ENCODE measurements at places on chromosomes 7 and 10.

DNA sequence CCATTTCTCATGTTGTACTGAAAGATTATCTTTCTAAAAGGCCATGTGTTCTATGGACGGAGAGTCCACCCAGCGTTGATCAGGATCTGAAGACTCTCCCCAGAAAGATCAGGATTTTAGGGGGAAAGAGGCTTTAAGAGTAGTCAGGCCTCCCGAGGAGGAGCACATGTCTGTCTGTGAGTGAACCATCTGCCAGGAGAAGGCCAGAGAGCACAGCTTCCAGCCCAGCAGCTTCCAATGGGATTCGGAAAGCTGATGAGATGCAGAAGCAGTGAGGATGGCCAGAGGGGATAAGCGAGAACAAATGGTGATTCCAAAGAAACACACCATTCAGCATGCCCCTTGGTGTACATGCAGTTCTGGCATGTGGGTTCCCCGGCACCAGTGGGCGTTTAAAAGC is 88.5 kb upstream of the TCERG1L start:
- DNase-seq: no peak

GRCh38 chr10:86798025-86798424 is 41.6 kb downstream of the BMPR1A start:
- no peak for DNase-seq

DNA sequence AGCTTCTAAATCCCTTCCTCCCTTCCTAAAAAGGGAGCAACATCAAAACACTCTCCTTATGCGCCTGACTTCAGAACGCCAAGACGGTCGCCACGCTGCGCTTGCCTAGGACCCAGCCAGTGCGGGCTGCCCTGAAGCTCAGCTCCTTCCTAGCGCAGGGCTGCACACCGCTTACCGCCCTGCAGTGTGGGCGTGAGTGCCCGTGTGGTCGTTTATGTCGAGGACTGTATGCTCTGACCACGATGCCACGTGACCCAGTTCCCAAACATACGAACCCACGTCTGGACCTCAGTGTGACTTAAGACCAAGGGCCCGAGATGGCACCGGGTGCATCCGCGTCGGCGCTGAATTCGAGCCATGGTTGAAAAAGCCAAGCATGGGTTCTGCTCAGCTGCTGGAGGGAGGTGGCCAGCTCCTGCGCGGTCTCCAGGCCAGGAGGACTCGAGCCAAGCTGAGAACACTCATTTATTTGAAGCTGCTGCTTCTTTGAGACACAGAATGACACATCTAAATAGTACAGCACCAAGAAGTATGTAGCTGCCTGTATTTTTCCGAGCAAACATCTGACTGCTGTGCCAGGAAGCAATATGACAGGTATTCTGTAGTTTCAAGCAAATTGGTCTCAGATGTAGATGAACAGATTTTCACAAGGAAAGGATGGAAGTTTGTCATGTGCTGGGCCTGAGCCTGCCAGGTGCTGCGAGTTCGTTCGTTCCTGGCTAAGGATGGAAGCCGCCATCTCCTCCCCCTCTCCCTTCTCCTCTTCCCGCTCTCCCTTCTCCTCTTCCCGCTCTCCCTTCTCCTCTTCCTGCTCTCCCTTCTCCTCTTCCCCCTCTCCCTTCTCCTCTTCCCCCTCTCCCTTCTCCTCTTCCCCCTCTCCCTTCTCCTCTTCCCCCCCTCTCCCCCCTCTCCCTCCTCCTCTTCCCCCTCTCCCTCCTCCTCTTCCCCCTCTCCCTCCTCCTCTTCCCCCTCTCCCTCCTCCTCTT is 184.7 kb downstream of the EBF3 start:
- DNase-seq: no peak

DNA sequence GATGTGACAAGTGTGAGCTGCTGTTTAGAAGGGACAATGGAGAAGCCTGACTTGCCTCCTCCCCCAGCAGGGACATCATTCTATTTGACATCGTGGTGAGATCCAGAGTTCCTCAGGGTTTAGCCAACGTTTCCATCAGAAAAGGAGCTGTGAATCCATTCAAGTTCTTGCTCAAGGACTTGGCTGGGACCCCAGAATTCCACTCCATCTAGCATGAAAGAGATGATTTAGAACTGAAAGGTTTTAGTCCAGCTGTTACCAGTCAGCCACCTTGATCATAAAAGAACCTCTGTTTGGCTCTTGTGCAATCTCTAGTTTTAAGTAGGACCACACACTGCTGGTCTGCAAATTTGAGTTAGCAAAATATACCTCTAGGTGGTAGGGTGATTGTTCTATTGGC is 337.6 kb downstream of the FRMD4A start:
- no peak for DNase-seq

GRCh38 chr10:5292196-5292735 is 72.5 kb upstream of the UCN3 start:
- DNase-seq: no peak

DNA sequence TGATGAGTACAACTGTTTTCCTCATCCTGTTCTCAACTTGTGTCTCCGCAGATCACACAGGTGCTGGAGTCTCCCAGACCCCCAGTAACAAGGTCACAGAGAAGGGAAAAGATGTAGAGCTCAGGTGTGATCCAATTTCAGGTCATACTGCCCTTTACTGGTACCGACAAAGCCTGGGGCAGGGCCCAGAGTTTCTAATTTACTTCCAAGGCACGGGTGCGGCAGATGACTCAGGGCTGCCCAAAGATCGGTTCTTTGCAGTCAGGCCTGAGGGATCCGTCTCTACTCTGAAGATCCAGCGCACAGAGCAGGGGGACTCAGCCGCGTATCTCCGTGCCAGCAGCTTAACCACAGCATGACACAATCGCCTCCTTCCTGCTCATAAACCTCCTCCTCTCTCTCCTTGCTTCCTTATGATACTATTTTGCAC is 126.7 kb upstream of the PRSS58 start:
- no peak for DNase-seq

GRCh38 chr10:132832186-132832969 is 46.4 kb upstream of the NKX6-2 start:
- no peak for DNase-seq

DNA sequence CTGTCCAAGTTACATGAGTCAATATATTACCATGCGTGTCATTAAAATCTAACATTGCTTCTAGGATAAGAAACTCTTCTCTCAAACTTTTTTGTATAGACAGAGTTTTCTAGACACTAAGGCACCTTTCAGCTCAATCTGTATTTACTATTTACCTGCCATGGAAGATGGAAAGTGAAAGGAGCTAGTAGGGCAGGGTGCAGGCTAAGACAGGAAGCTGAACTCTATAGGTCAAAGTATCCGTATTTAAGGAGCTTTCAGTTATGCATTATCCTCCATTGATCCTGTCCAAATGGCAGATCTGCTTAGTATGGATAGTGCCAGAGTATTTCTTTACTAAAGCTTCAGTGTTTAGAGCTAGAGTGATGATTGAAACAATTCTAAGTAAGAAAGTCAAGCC is 612.8 kb downstream of the IPMK start:
- no peak for DNase-seq

GRCh38 chr10:73999703-74000102 is 1.8 kb downstream of the VCL start:
- DNase-seq: no peak

- DNase-seq: no peak
Measured at GRCh38 chr10:77837248-77837924, 89.2 kb downstream of the DLG5 start.

GRCh38 chr7:157731126-157731525 is 394.3 kb downstream of the DNAJB6 start:
- DNase-seq: no peak

DNA sequence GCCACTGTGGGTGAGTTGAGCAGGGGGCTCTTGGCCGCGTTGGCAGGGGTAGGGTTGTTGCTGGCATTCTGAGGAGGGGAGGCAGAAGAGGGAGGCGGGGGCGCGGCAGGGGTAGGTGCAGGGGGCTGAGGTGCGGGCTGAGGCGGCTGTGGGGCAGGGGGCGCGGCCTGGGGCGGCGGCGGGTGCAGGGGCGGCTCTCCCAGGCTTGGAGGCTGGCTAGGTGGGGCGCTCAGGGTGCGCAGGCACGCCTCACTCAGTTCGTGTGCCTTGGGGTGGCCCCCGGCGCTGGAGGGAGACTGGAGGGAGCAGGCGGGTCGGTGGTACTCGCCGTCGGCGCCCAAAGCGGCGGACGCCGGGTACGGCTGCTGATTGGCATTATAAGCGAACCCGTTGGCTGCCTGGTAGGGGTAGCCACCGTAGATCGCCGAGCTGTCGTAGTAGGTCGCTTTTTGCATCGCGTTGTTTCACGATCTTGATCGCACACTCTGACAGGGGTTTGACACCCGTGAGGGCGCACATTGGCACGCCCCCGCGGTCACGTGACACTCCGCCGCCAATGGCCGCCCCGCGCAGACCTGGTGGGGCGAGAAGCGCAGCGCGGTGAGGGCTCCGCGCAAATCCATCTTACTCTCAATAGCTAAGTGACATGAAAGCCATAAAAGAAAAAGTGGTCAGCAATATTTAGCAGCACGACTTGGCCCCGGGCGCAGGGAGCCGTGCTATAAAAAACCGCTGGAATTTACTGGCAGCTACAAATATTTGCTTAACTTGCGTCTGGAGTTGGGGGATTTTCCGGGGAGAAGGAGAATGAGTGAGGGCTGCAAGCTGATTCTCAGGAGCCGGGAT is 7.9 kb upstream of the HOXA2 start:
- DNase-seq: no peak

DNA sequence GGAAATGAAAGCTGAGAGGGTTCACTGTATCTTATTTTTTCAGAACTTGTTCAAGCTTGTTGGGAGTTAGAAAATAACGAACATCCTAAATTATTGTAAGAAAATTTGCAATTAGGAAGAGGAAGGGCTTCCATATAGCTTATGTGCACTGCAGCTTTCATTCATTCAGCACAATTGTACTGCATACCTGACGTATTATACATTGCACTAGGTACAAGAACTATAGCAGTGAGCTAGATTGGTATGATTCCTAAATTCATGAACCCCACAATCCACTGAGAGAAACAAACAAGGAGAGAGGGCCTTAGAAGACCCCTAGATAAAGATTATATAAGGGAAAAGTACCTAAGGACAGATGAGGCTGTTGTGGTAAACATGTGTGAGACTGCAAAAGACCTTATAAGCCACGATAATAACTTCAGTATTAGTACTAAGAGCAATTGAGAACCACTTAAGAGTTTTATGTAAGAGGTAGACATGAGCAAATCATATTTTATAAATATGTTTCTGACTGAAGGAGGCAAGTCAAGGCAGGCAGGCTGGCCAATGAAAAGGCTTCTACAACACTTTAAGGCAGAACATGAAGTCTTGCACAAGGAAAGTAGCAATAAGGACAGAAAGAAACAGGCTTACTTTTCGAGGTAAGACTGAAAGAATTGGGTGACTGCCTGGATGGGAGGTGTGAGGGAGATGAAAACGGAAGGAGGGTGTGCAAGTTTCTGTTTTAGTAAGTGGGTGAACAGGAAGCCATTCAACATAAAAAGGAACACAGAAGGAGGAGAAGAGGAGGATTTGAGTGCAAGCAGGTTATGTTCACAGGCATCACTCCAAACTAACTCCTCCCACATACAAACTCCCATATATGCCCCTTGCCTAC is 77.9 kb upstream of the LRRN3 start:
- no peak for DNase-seq

GRCh38 chr10:44935201-44935965 is 24.2 kb upstream of the RASSF4 start:
- DNase-seq: no peak

- DNase-seq: no peak
Measured at GRCh38 chr10:82390866-82391658, 516.1 kb downstream of the NRG3 start.

GRCh38 chr7:4775848-4776623 is 613 bp downstream of the AP5Z1 start:
- peak; percentile 21 for DNase-seq

DNA sequence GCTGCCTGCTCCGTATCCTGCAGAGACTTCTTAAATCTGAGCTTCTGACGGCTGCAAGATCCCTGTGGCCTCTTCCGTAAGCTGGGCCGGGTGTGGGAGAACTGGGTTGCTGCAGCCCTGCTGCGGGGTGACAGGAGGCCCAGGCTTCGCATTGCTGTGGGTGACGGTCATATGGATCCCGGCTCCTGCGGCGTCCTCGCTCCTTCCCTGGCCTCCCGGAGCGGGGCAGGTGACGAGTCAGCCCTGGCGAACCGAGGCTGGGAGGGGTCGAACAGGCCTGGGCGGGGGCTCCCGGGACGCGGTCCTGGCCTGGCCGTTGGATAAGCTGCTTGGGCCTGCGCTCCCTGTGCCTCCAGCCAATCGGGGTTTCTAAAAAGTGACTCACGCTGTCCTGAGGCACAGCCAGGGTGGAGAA is 7.8 kb upstream of the UBE2D1 start:
- DNase-seq: no peak

- DNase-seq: no peak
Measured at GRCh38 chr7:90007001-90007654, 147.1 kb upstream of the STEAP1 start.

DNA sequence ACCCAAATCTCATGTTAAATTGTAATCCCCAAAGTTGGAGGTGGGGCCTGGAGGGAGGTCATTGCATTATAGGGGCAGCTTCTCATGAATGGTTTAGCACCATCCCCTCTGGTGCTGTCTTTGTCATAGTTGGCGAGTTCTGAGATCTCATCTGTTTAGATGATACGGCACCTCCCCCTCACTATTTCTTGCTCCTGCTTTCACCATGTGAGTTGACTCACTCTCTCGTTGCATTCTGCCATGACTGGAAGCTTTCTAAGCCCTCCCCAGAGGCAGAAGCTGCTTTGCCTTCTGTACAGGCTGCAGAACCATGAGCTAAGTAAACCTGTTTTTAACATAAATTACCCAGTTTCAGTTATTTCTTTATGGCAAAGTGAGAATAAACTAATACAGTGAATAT is 18.9 kb upstream of the ZNF138 start:
- DNase-seq: no peak

GRCh38 chr7:35536396-35536826 is 158.5 kb downstream of the HERPUD2 start:
- DNase-seq: no peak

DNA sequence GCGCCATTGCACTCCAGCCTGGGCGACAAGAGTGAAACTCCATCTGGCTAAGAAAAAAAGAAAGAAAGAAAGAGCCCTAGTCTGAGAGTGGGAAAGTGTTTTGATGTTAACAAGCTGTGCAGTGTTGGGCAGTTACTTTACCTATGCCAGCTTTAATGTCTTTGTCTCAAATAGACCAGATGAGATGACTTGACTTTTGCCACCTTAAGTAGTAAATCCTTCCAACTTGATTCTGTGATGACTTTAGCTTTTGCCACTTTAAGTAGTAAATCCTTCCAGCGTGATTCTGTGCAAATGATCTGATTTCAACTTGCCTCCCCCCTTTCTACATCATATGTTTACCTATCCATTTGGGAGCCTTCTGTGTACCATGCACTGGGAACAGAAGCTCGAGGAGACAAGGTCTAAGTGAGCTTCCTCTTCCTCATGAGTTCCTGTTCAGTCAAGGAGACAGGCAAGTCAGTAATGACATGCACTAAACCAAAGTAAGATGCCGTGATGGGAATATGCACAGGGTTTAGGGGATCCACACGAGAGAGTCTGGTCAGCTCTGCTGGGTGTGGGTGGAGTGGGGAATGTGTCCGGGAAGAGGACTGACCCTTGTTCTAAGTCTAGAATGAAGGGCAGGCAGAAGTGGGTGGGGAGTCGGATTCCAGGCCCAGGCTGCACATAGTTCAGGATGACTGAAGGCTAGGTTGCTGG is 17.2 kb downstream of the INPP5F start:
- no peak for DNase-seq

- DNase-seq: no peak
Measured at GRCh38 chr7:103751311-103751880, 238.1 kb downstream of the RELN start.

- no peak for DNase-seq
Measured at GRCh38 chr7:17725821-17726220, 214.5 kb downstream of the SNX13 start.

Measured in activated CD8-positive, alpha-beta memory T cell treated with anti-CD3 and anti-CD28 coated beads for 4 hours (primary cell).